Activated CD4-positive, alpha-beta memory T cell treated with anti-CD3 and anti-CD28 coated beads for 36 hours (primary cell): ENCODE measurements at places on chromosomes 3 and 15.
A peak's percentile ranks its signal among the peaks of the same experiment; 100 is the strongest.

DNA sequence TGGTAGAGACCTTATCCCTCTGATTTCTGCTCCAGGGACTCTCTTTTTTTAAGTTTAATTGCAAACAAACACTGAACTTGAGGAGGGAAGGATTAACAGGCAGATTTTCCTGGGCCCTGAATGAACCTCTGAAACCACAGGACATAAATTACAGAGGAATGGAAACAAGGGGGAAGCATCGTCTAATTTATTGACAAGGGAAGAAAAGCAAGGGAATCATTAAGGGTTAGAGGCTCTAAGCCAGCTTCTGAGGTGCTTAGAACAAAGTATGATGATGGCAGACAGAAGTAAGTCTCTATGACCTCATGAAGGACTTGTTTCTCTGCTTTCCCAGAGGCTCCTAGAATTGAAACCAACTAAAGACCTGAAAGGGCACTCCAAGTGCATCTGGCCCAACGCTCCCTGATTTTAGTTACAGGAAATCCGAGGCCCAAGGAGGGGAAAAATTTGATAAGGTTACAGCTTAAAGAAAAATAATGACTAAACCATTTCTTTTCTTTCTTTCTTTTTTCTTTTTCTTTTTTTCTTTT lies 244.7 kb upstream of the NR2E3 start:
- no peak for DNase-seq

DNA sequence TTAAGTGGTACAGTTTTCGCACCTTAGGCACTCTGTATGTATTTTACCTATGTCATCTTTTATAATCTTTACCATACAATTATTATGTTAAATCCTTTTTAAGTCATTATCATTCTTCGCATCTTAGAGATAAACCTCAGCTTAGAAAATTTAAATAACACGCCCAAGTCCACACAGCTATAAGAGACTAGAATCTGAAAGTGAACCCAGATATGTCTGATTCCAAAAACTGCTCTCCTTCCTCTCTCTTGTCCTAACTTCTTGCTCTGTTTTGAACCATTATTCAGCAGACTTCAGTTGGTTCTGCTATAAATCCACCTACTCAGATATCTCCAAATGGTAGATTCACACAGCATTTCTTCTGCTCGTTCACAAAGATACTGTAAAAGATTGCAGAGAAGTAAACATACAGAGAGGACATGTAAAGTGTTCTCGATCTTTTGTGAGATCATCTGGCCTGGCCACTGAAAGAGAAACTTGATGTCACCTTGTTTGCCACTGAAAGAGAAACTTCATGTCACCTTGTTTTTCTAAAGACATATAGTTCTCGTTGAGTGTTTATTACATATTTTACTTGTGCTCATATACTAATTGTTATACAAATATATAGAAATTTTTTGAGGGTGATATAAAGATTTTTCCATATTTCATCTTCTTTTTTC lies 533.2 kb downstream of the GRM7 start:
- no peak for DNase-seq

GRCh38 chr3:42698911-42699230 lies 3.7 kb downstream of the HHATL start:
- DNase-seq: peak; percentile 55

- no peak for DNase-seq
Measured at GRCh38 chr3:173128633-173129032, 12.4 kb downstream of the SPATA16 start.

- DNase-seq: no peak
Measured at GRCh38 chr15:66036859-66037258, 167.6 kb downstream of the RAB11A start.

DNA sequence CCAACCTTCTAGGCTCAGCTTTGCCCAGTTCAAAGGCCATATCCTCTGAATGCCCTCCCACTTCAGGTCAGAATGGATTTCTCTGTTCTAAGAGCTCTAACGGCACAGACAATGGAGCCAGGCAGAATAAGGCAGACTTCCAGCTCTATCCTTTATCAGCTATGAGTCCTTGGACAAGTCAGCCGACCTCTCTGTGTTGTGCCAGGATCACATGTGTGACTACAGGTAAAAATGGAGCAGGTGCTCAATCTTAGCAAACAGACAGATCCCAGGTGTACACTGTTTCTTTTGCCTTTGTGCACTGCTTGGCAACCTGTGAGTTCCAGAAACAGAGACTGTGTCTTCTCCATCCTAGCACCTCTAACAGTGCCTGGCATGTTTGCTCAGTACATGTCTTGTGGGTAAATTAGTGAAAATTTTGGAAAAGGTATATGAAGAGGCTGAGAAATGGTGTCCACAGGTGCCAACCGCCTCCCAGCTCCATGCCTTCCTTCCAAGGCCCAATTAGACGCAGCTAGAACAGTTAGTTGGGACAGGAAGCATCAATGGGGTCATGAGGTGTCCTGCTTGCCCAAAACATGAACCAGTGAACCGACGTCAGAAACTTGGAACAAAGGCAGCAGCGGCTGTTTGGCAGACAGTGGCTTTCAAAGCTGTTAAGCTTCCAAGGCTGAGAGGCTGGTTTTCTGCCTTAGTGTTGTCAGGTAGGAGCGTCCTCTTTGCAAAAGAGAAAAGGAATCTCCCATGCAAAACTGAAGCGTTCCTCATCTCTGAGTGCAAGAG lies 28.7 kb downstream of the TLE3 start:
- DNase-seq: no peak

- no peak for DNase-seq
Measured at GRCh38 chr3:138459619-138460535, 25.5 kb downstream of the ESYT3 start.

DNA sequence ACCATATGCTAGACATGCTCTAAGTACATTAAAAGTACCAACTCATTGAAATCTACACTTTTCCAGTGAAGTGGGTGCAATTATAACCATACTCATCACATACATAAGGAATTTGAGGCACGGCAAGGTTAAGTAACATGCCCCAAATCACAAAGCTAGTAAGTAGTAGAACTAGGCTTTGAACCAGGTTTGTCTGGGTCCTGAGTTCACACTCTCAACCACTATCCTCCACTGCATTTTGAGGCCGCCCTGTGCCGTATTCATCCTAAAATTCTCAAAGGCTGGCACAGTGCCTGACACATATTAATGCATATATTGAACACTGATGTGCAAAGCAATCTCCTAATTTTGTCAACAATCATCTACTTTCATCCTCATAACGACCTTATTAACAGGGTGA lies 68.8 kb upstream of the CDV3 start:
- DNase-seq: no peak

GRCh38 chr3:13705702-13706280 lies 156.9 kb downstream of the FBLN2 start:
- DNase-seq: peak; percentile 4

DNA sequence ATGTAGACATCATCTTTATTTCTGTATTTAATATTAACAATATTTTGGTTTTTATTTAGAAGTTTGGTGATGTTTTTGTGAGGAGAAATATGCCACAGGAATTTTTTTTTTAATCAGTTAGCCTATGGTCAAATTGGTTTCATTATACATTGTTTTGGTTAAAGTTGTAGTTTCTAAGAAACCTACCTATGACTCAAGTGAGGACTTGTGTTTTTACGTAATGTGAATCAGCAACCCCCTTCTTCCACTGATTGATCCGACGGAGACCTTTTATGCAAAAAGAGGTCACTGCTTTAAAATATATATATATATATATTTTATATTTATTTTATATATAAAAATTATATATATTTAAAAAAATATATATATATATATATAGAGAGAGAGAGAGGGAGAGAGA lies 698.1 kb downstream of the FHIT start:
- DNase-seq: no peak

GRCh38 chr3:184261854-184262763 lies 756 bp upstream of the CAMK2N2 start:
- peak; percentile 58 for DNase-seq

DNA sequence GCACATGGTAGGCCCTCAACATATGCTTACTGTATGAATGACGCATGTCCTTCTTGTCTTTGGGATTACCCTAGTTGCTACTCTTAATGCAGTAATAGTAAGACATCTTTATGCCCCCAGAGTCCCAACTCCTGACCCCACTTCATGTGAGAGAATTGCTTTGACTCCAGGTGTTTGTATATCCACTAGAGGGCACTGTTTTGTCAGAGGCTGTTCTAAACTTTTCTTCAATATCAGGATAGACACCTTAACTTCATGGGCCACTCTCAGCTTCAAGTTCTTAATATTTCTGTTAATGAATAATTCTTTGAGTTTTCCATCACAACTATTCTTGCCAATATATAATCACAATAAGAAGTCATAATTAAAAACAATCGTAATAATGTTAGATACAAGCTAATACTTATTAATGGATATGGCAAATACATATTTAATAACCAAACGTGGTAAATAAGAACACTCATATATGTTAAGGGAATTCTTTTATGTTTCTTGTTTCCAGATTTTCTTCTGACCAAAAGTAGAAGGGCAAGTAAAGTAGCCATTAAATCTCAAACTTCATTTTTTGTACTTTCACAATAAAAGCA lies 337.2 kb upstream of the DNAJC19 start:
- DNase-seq: no peak

DNA sequence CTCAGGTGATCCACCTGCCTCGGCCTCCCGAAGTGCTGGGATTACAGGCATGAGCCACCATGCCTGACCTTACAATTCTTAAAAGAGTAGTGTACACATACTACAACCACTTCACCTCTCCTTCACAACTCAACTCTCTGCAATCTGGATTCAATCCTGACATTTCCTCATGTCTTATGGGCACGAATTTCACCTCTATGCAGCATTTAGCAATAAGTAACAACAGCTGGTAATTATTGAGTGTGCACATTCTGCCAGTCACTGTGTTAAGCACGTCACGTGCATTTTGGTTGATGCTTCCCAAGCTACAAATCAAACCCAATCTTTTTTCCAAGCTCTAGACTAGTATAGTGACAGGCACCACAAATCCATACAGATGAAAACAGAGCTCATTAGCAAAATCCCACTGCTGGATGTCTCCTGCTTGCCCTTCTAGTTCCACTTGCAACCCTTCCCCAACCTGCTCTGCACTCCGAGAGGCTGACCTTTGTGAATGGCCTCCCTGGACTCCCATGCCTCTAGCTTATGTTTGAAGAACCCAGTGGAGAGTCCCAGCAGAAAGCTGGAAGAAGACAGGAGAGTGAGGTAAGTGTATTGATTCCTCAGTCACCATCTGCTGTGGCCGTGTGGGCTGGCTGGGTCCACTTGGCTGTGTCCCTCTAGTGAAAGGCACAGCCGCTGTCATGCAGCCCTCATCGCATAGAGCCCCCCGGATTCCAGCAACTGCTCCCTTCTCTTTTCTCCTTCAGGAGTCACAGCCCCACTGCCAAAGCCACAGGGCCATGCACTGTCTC lies 176.5 kb downstream of the MEX3B start:
- DNase-seq: no peak

DNA sequence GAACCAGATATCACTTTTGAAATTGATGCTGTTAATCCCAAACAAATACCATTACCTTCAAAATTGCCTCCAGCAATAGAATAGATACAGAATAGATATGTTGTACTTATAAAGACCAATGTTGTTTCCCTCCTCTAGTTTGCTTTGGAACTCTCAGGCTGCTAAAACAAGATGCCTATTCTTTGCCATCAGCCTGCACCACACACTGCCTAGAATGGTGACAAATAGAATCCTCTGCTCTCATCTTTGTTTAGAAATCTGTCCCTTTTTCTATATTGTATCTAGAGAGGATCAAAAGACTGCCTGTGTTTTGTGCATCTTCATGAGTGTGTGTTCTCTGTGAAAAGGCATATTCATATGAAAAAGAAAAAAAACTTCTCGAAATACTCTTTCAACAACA lies 349.2 kb upstream of the CCDC54 start:
- DNase-seq: no peak

DNA sequence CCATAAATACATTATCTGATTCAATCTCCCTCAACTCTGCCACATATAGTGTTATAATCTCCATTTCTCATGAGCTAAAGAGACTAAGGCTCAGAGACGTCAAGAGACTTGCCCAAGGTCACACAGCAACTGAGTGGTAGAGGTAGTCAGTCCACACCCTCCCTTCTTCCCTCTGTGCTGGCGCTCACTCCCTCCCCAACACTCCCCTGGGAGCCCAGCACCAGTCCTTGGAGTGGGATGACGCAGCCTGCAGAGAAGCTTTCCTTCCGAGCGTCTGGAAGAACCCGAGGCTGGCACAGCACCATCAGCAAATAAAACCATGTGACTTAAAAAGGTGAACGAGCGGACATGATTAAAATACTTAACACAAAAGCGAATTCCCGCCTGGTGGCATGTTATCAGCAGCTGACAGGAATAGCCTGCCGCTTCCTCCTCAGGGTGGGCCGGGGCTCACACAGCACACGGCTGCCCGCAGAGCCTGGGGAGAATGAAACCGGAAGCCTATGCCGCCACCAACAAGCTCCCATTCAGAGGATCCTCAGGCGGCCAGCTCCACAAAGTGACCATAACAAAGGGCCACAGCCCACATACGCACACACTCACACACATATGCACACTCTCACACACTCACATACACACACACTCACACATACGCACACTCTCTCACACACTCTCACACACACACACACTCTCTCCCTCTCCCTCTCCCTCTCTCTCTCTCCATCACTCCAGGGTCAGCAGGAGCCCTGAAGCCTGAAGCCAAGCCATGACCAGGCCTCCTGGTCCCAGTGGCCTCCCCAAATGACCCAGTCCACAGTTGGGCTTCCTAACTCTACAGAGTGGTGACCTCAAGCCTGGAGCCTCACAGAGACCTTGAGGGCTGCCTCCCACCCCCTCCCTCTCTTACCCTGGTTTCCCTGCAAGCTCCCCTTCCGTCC lies 120.5 kb downstream of the XXYLT1 start:
- DNase-seq: peak; percentile 18

- DNase-seq: no peak
Measured at GRCh38 chr3:64300790-64301423, 75.6 kb upstream of the PRICKLE2 start.

- no peak for DNase-seq
Measured at GRCh38 chr3:11477407-11477911, 166.3 kb downstream of the VGLL4 start.

DNA sequence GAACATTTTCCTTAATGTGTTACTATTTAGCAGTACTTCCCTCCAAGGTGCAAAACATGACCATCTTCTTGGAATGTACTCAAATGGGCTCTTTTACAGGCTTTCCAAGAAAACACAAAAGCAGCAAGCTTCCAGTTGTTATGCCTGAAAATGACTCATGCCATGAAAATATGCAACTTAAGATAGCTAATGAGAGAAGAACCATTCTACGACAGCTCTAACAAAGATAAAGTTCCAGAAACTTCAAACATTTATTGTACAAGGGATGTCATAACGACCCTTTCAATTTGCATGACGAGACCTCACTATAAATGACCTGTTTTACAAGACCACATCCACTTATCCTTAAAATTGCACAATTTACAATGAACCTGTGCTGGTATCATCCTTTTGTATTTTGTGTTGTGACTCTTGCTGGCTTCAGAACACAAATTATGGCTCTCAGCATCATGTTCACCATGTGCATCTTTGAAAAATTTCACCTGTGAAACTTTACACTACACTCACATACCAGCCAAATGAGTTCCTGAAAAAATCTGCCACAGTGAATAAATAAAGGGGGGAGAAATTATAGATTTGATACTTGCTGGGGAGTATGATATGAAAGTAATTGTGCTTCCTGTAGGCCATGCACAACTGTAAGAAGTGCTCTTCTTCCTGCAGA lies 433.7 kb downstream of the MAGI1 start:
- DNase-seq: no peak

GRCh38 chr3:157515398-157515797 lies 12.2 kb upstream of the VEPH1 start:
- DNase-seq: no peak

- no peak for DNase-seq
Measured at GRCh38 chr3:98564282-98565005, 29.0 kb downstream of the CPOX start.
